Uterus (tissue), 4 donors: ENCODE measurements at places on chromosomes 13 and 19. TPM values are rescaled to one million over a fixed set of nuclear protein-coding genes. Genes with fewer than 3 reads are reported as not detected.

The IGFL3 gene
- not detected for total RNA-seq

The ZSCAN5B gene
- not detected for total RNA-seq

The NPAS1 gene
- not detected for total RNA-seq

The ZNF776 gene
- 17.7 TPM for total RNA-seq

The UHRF1 gene
- not detected for total RNA-seq

The OR7D2 gene
- not detected for total RNA-seq

The PRR19 gene
- 0.14 TPM for total RNA-seq

The KBTBD6 gene
- total RNA-seq = 33.9 TPM

The ACER1 gene
- 0.61 TPM for total RNA-seq

The REXO1 gene
- 8.6 TPM for total RNA-seq

The KLK3 gene
- total RNA-seq = 1.4 TPM

The C19orf33 gene
- total RNA-seq = 15.3 TPM

The SMIM44 gene
- not detected for total RNA-seq

The KRTDAP gene
- total RNA-seq = not detected

The TTYH1 gene
- total RNA-seq = 1.9 TPM

The ZNF836 gene
- 6.1 TPM for total RNA-seq

The GPR4 gene
- total RNA-seq = 13.5 TPM

The SYNE4 gene
- not detected for total RNA-seq

The RHPN2 gene
- total RNA-seq = 3.2 TPM

The RXFP2 gene
- total RNA-seq = 0.61 TPM

The LGALS7B gene
- total RNA-seq = not detected

The ZNF540 gene
- 4.7 TPM for total RNA-seq

The ZNF560 gene
- not detected for total RNA-seq

The PCP2 gene
- not detected for total RNA-seq

The ZNF177 gene
- not detected for total RNA-seq

The NLRP9 gene
- not detected for total RNA-seq

The ZNF98 gene
- total RNA-seq = 4.9 TPM

The RNF225 gene
- total RNA-seq = not detected

The NTF4 gene
- not detected for total RNA-seq

The ODAD3 gene
- total RNA-seq = not detected

The CACNA1A gene
- total RNA-seq = 1.0 TPM

The ZNF729 gene
- total RNA-seq = not detected

The CASP14 gene
- not detected for total RNA-seq

The PLPP2 gene
- total RNA-seq = 12.0 TPM

The ATP8B3 gene
- not detected for total RNA-seq

The LIG1 gene
- total RNA-seq = 26.2 TPM

The MBD3L2 gene
- total RNA-seq = not detected

The NR2F6 gene
- 31.7 TPM for total RNA-seq

The SIGLEC12 gene
- 0.40 TPM for total RNA-seq

The CEACAM3 gene
- total RNA-seq = not detected

The AMER2 gene
- 2.4 TPM for total RNA-seq

The PSG5 gene
- total RNA-seq = not detected

The SULT2A1 gene
- not detected for total RNA-seq

The PRTN3 gene
- total RNA-seq = not detected

The MUC16 gene
- total RNA-seq = 2.1 TPM

The TPTE2 gene
- not detected for total RNA-seq

The SPACA4 gene
- not detected for total RNA-seq

The OR7E24 gene
- not detected for total RNA-seq
